ENCODE measurements at places on chromosomes 13 and 19. TPM values are rescaled to one million over a fixed set of nuclear protein-coding genes. Genes with fewer than 3 reads are reported as not detected.

SYCN gene
- not detected for total RNA-seq

CATSPERD gene
- total RNA-seq, result not detected

GRCh38 chr13:96511587-96511986, 421.7 kb downstream of the HS6ST3 start:
- DNase-seq, result no peak

DNA sequence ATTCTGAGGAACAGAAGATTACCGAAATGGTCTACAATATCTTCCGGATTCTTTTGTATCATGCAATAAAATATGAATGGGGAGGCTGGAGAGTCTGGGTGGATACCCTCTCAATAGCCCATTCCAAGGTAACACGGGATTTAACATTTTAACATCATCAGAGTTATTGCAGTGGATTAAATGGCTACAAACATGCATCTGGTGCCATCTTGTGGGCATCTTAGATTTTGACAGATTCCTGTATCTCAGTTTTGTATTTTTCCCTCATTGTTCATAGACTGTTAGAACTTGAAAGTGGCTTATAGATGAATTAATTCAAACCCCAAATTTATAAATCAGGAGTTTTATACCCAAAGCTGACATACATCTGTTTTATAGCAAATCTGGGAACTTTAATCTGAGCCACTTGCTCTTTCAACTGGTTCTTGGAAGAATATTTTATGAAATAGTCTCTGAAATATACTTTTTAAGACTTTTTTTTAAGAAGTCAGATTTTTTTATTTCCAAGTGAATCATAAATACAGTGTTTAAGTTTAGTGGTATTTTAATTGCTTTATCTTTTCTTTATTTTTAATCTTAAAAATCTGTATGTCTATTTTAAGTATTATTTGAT, 215.2 kb downstream of the NBEA start:
- DNase-seq, result peak; percentile 50

- DNase-seq, result no peak
Observed at GRCh38 chr19:42926781-42927180, 9.1 kb upstream of the PSG6 start.

POGLUT2 gene
- 15.0 TPM for total RNA-seq

- no peak for DNase-seq
Observed at GRCh38 chr13:28048768-28049167, 51.6 kb downstream of the FLT3 start.

DNA sequence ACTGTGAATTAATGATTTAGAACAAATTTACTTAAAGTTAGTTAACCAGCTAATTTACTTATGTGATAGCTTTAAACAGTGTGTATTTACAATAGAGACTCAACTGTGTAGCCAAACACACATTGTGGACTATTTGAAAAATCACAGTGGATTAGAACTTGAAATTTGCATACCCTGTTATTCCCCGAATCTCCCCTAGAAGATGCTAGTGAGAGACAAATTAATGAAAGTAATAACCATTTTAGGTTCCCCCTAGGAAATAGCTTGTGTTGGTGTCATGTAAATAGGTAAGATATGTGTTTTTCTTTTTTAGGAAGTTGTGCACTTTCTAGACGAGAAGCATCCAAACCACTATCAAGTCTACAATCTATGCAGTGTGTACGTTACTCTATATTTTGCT, 98.5 kb downstream of the C1QTNF9 start:
- no peak for DNase-seq

GRCh38 chr13:50846861-50847475, 3.5 kb upstream of the DLEU7 start:
- DNase-seq, result no peak

KLF1 gene
- not detected for total RNA-seq

DNA sequence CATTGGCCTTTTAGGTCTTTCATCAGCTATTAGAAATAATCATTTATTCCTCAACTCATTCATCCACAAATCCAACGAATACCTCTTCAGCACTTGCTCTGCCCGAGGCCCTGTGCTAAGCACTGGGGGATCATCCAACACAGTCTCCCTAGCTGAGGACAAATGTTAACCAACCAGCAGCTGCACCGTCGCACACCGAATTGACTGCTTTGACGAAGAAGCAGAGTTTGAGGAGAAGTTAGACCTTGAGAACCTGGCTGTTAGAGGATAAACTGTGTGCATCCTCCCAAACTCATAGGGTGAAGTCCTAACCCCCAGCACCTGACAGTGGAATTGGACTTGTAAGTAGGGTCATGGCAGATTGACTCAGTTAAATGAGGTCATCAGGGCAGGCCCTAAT, 170.9 kb downstream of the USP12 start:
- no peak for DNase-seq

GRCh38 chr13:44906230-44906629, 83.0 kb downstream of the NUFIP1 start:
- DNase-seq, result no peak

FFAR3 gene
- total RNA-seq, result not detected

DNA sequence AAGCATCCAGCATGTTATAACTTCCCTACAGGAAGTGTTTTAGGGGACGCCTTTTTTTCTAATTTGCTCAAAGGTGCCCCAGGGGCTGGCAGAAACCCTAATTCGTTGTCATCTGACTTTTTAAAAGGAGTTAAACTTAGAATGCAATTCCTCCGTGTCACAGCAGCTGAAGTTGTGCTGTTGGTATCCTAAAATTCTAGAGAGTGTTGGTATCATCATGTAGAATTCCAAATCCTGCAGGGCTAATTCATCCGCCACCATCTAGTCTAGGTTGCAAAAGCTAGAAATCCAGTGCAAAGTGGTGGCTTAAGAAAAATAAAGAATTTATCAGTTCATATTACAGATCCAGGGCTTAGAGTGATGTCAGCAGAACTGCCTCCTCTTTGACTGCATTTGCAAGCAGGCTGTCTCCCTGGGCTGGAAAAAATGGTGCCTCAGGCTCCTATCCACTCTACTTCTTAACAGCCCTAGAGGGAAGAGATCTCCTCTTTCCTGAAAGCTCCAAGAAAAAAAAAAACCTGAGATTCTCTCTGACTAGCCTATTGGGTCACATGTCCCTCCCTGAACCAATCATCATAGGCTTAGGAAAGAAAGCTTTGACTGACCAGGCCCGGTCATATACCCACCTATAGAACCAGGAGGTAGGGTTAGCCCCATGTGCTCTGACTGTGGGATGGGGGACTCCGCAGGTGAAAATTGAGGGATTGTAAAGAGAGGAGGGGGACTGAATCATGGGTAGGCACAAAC, 73.0 kb downstream of the MAP4K1 start:
- DNase-seq, result peak; percentile 5

- DNase-seq, result no peak
Observed at GRCh38 chr19:39115105-39115847, 10.3 kb upstream of the PAK4 start.

GRCh38 chr13:46736541-46737310, 60.2 kb downstream of the ESD start:
- no peak for DNase-seq

LGALS14 gene
- total RNA-seq, result not detected

CRX gene
- not detected for total RNA-seq

DNA sequence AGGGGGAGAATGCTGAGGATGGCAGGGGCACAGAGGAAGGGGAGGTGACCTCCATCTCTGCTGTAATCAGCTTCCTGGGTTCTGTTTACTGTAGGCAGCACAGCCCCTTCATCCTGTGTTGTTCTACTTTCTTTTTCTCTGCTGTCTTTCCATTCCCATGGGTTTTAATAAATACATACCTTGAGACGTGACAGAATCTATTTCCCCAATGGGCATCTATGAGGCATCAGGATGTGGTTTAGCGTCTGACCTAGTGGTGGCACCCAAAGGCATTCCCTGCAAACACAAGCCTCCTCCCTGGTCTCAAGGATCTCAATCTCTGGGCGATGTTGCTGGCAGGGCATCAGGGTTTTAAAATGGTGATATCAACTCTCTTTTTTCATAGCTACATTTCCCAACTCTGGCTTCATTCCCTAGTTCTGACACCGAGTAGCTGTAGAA, 60.8 kb downstream of the ALOX5AP start:
- peak; percentile 62 for DNase-seq

KRTDAP gene
- not detected for total RNA-seq

GRCh38 chr19:16229322-16229641, 31.6 kb downstream of the AP1M1 start:
- DNase-seq, result no peak

AP2A1 gene
- 41.4 TPM for total RNA-seq

GRCh38 chr13:24654741-24655140, 25.5 kb upstream of the ATP12A start:
- peak; percentile 51 for DNase-seq

DNA sequence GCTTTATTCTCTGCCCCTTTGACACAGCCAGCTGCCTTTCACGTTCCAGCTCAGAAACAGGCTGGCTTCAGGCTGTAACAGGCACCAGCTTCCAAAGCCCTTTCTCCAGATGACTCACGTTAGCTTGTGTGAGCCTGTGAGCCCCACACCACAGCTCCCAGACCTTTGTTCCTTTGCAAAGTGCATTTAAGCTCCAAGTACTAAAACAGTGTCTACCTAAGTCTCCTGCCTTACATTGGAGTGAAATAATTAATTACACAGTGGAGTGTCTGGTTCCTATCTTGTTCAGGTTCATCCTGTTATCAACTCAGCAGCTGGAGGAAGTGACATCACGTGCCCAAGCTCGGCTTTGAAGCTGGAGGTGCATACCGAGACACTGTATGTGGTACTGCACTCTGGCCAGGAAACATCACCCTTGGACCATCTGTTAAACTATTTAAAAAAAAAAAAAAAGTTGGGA, 475.8 kb downstream of the FOXO1 start:
- peak; percentile 12 for DNase-seq

GRCh38 chr19:50889638-50890037, 16.4 kb downstream of the KLK2 start:
- no peak for DNase-seq

ZNF585A gene
- total RNA-seq, result 9.5 TPM

LAIR1 gene
- total RNA-seq, result not detected

SLITRK5 gene
- under 0.01 TPM for total RNA-seq

Measured in IMR-90 (cell line).